Parietal lobe (tissue), 2 donors: ENCODE measurements at places on chromosomes 3 and 15. TPM values are rescaled to one million over a fixed set of nuclear protein-coding genes. Genes with fewer than 3 reads are reported as not detected.

GALNT15 gene
- total RNA-seq = 5.0 TPM

CCDC39 gene
- total RNA-seq = 0.63 TPM

FEZF2 gene
- 19.1 TPM for total RNA-seq

PCLAF gene
- total RNA-seq = 5.9 TPM

ADIPOQ gene
- not detected for total RNA-seq

PEX5L gene
- 45.4 TPM for total RNA-seq

GCHFR gene
- total RNA-seq = 4.4 TPM

GPR15 gene
- total RNA-seq = not detected

CEMIP gene
- total RNA-seq = 1.6 TPM

TMEM212 gene
- not detected for total RNA-seq

SPRED1 gene
- 67.3 TPM for total RNA-seq

SPINK8 gene
- not detected for total RNA-seq

SEMA4B gene
- 70.7 TPM for total RNA-seq
